ENCODE measurements at places on chromosomes 12 and 14.

DNA sequence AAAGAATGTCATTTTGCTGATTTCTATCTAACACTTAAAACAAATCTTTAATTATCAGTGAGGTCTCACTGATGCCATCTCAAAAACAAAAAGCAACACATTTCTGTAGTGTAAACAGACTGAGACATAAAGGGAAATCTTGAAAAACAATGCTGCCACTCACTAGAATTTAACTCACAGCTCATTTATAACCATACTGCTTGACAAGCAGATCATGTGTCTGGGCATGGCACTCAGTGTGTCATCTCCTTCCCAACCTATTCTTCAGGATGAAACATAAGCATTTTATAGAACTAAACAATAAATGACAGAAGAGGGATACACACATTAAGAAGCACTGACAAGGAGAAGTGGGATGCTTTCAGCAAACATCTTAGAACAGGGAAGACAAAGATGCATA lies 22.4 kb downstream of the ATF7 start:
- DNase-seq = no peak

DNA sequence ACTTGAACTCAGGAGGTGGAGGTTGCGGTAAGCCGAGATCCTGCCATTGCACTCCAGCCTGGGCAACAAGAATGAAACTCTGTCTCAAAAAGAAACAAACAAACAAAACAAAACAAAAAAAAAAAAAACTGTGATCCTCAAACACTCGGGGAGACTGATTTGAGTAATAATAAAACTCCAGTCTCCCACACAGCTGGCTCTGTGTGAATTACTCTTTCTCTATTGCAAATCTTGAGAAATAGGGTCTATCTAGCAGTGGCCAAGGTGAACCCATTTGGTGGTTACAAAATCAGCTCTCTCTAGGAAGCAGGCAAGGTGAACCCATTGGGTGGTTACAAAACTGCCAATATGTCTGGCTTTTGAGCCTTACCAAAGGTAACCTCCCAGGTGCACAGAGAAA lies 6.0 kb upstream of the ACOT6 start:
- DNase-seq = no peak

DNA sequence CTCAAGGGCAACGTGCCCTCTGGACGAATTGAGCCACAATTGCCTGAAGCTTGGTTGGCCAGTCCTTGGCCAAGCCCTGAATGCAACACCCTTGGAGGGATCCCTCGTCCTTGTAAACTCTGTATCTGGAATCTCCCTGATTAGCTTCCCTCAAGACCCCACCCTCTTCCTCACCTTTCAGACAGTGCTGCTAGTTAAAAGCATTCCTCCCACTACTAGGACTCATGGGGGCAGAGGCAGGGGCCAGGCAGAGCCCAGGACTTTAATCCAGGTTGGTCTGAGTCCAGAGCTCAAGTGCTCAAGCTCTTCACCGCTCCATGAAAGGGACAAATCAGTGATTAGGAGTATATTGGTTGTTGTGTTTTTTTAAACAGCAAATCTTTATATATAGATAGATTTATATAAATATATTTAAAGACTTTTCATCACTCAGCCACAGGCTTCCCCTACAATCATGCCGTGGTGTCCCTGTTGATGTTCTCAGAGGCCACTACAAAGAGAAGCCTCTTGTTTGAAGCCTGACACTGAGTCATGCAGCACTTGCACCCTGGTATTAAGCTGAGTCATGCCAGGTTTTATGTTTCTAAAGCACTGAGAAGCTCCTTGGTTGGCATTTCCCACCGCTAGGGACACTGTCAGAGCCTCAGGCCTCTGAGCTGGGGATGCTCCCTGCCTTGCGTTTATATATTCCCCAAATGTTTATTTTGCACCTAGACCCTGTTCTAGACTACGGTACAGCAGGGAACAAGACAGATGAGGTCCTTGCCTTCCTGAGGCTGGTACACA lies 53.8 kb upstream of the GSC start:
- no peak for DNase-seq

DNA sequence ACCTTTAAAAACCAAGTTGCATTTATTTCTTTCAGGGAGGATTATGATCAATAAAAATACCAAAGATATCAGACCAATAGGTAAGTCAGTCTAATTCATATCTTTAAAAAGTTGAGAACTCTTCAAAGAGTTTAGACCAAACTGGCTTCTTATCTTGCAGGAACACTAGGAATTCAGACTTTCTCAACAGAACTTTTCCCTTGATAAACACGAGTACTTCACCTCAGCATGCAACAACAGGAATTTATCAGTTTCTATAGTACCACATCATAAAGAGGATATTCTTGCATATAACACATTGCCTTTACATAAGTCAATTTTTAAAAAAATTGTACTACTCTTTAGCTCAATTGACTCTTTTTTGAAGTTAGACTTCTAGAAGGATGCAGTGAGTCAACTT lies 68.2 kb downstream of the DNAI7 start:
- no peak for DNase-seq

GRCh38 chr12:132178316-132178715 lies 34.1 kb downstream of the NOC4L start:
- no peak for DNase-seq

DNA sequence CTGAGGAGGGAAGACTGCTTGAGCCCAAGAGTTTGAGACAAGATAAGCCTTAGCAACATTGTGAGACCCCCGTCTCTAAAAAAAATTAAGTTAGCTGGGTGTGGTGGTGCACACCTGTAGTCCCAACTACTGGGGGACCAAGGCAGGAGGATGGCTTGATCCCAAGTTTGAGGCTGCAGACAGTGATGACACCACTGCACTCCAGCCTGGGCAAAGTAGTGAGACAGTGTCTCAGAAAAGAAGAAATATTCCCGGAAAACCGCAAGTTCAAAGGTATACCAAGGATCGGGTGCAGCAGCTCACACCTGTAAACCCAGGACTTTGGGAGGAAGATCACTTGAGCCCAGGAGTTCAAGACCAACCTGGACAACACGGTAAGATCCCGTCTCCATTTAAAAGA lies 5.8 kb downstream of the PTGES3 start:
- DNase-seq = no peak

GRCh38 chr12:71782017-71782416 lies 27.4 kb downstream of the RAB21 start:
- peak; percentile 15 for DNase-seq

DNA sequence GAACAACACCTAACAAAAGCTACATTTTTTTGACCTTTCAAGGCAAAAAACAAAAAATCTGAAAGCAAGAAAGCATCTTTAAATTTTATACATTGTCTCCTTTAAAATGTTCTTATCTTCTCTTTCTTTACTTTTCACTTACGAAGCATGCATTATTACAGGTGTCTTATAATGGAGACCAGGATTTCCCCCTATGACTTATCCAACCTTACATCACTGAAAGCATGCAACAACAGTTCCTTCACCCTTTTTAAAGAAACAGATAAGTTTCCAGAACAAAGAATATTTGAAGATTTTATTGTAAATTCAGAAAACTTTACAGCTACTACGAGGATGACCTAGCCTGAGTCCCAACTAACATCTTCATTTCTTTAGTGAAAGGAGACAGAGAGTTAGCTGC lies 277.2 kb downstream of the AKAP6 start:
- DNase-seq = no peak

- DNase-seq = no peak
These were observed 15.8 kb downstream of the NOC4L start for GRCh38 chr12:132160016-132160415.

GRCh38 chr14:92463141-92463540 lies 50.4 kb upstream of the RIN3 start:
- DNase-seq = no peak

DNA sequence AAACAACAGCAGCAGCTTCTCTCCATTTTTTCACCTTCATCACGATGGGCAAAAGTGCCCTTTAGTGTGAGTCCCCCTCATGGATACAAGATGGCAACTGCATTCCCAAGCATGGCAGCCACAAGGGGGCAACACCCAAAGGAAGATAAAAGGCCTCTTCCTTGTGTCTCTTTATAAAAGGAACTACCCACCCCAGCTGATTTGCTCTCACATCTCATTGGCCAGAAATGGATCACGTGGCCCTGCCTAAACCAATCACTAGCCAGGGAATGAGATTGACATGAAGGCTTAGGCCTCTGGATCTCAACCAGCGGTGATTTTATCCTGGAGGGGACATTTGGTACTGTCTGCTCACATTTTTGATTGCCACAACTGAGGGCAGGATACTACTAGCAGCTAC lies 21.9 kb upstream of the IFT81 start:
- peak; percentile 35 for DNase-seq

DNA sequence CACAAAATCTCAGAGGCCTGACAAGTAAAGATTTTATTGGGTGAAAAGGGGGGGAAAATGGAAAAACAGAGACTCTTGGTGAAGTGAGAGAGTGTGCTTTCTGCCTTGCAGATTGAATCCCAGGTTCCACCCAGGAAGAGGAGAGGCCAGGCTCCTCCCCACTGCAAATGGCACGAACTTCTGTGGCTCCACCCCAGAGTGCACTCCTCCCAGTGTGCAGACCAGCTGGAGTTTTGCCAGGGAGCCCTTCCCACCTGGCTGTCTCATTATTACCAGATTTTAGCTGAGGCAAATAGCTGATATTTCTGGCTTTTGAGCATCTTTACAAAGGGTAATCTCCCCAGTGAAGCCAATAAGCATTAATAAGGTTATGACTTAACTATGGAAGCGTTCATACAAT lies 51.9 kb downstream of the TESPA1 start:
- DNase-seq = no peak

DNA sequence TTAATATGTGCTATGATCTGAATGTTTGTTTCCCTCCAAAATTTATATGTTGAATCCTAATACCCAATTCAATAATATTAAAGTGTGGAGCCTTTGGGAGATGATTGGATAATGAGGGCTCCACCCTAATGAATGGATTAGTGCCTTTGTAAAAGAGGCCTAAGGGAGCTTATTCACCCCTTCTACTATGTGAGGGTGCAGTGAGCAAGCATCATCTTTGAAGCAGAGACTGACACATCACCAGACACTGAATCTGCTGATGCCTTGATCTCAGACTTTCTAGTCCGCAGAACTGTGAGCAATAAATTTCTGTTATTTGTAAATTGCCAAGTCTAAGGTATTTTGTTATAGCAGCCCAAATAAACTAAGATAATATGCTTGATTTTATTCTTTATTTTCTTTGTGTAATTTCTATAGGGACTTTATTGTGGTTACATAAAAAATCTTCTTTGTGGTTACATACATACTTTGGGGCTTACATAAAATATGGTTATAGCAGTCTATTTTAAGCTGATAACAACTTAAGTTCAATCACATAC lies 131.1 kb upstream of the SLC38A2 start:
- DNase-seq = no peak

DNA sequence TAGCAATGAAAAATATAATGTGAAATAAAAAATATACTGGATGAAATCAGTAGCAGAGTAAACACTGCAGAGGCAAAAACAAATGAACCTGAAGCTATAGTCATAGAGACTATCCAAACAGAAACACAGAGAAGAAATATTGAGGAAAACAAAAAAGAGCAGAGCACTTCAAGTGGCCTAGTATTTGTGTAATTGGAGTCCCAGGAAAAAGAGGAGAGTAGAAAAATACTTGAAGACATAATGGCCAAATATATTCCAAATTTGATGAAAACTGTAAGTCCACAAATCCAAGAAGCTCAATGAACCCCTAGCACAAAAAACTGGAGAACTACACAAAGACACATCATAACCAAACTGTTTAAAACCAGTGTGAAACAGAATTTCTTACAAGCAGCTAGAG lies 37.2 kb upstream of the CTDSP2 start:
- no peak for DNase-seq

GRCh38 chr14:77911356-77911755 lies 111.4 kb downstream of the ADCK1 start:
- no peak for DNase-seq

- DNase-seq = no peak
These were observed 37.0 kb downstream of the TMEM121 start for GRCh38 chr14:105563347-105563737.

- DNase-seq = no peak
These were observed 5.7 kb upstream of the LRR1 start for GRCh38 chr14:49593016-49593415.

DNA sequence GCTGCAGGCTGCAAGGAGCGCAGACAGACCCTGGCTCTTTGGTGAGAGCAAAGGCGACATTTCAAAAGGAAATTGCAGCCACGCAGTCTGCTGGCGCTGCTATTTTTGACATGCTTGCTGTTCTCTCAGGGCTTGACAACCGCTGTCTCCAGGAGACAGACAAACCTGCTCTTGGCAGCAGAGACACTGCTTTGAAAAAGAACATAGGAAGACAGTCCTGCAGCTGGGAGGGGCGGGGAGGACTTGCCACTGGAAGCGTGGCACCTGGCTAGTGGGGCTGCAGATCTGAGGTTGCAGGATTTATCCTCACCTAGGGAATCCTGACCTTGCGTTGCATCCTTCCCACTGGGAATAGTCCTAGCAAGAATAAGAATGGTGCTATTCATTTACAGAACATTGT lies 91.8 kb upstream of the KCNA1 start:
- DNase-seq = no peak

DNA sequence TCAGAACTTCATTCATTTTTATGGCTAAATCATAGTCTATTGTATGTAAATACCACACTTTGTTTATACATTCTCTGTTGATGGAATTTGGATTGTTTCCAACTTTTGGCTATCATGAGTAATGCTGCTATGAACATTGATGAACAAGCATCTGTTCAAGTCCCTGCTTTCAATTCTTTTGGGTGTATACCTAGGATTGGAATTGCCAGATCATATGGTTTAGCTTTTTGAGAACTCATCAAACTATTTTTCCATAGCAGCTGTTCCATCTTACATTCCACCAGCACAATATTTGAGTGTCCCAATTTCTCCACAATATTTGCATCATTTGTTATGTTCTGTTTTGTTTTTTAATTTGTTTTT lies 52.3 kb upstream of the CCND2 start:
- DNase-seq = no peak

GRCh38 chr12:97223419-97223818 lies 239.2 kb upstream of the RMST start:
- peak; percentile 24 for DNase-seq

DNA sequence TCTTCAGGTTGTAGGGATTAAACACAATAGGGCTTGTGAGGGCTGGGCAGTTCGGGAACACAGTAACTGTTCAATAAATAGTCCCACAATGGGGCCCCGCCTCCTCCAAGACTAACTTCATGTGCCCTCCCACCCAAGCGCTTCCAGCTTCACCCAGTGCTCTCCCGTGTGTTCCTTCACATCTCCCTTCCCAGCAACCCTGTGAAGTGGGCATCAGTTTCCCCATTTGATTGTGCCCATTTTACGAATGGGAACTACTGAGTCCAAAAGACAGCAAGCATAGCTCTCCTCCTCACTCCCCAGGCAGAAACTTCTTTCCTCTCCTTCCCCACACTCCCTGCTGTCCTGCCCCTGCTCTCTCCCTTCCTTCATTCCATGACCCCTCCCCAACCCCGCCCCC lies 6.2 kb upstream of the TRPV4 start:
- DNase-seq = no peak

DNA sequence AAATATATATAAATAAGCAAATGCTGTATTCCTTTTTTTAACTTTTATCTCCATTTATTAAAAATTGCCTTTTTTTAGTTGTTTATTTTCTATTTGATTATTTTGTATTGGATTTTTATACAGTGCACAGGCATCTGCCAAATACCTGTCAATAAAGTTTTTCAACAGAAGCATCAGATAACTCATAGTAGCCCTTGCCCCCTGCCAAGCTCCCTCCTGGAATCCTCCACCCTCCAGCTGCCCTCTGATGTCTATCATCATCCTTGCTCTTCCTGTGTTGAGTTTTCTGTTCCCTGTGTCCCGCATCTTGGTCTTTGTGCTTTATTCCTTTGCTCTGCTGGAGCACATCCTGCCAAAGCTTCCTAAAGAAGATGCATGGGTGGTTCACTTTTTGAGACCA lies 16.6 kb downstream of the GLRX5 start:
- no peak for DNase-seq

- no peak for DNase-seq
These were observed 30.7 kb downstream of the DTX1 start for GRCh38 chr12:113087193-113087592.

Measured in GM06990 (cell line).